ENCODE measurements at places on chromosomes 1 and 21.

DNA sequence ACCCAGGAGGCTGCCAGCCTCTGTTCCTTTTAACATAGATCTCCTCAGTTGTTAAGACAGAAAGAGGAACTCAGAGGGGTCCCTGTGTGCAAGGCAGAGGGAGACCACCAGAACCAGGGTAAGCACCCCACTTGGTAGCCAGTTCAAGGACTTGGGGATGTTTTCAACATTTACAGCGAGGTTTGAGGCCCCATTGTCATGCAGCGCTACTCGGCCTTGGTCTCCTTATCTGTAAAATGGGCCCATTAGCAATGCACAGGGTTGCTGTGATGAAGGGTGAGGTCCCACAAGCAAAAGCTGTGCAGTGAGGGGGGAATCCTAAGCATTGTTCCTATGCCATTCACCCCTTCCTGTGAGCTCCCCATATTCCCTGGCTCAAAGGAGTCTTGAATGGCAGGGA, 4.2 kb downstream of the SIM2 start:
- no peak for DNase-seq

DNA sequence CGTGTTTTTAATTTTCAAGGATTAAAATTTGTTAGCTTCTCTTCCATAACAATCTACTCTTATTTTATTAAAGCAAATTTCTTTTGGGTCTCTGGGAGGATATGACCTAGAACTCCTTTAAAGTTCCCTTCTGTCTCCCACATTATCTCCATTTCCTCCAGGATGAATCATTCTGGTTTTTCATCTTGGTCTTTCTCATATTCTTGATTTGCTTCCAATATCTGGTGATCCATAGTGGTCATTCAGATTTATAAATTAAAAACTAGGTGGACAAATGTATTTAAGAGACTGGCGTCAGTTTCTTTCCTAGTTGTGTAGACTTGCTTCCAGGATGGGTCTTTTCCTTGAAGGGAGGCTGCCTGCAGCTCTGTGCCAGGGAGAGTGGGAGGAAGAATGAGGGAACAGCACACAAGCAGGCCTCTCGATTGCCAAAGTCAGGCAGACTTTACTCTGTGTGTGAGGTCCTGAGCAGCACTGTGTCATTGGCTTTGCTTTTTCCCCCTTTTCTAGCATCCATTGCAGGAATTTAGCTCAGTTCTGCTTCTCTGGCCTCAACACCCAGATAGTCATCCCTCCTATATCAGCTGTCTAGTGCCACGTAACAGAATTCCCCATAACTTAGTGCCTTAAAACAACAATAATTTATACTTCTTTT, 48.1 kb upstream of the FOXO6 start:
- DNase-seq: no peak

DNA sequence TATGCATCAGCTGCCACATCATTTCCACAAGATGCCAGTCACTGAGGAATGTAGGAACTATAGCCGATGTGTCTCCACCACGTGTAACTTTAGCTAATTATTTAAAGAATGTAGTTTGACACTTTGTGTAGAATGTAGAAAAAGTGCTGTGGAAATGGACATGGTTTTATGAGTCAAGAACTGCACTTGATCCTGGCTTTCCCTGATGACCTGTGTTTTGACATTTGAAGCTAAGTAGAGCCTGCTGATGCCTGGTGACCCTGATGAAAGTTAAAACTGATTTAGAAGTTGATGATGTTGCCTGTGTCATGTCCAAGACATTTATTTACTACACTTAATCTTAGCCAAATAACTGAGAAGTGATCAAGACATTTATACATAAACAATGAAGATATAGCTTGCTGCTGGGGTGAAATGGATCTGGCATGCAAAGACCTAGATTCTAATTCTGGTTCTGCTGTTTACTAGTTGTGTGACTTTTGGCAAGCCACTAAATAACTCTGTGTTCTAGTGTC, 4.4 kb upstream of the OSBPL9 start:
- DNase-seq: peak; percentile 47

- no peak for DNase-seq
Observed at GRCh38 chr1:241701483-241702295, 49.6 kb downstream of the WDR64 start.

DNA sequence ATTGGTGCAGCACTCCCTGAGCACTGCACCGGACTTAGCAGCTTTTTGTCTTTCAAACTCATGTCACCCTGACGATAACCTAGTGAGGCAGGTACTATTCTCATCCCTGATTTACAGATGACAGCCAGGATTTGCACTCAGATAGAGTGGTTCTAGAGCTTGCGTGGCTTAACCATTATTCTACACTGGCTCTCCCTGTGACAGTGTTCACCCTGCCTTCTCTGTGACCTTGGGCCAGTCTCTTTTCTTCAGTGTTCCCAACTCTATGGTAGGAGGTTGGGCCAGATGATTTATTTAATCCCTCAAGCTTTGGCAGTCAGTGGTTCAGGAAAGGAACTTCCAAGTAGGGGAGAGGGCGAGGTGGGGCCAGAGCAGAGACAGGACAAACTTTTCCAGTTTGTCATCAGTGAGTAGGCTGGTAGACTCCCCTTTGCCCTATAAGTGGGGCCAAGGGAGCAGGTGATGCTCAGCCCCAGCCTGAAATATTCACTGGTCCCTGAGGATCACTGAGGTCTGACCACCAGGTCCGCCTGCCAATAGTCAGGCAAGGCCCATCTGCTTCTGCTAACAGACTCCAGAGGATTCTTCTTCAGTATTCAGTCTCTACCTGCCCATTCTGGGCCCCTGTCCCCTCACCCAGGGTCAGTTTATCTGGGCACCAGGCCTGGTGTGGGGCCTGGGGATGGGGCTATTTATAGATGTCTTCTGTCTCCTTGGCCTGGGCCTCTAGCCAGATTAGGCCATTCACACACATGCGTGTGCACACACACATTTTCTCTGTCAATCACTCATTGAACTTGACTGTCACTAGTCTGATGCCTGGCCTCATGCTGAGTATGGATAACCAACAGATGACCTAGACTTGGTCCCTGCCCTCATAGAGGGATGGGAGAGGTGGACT, 8.8 kb upstream of the FABP3 start:
- DNase-seq: no peak

- no peak for DNase-seq
Observed at GRCh38 chr1:24803220-24803619, 58.0 kb downstream of the CLIC4 start.

DNA sequence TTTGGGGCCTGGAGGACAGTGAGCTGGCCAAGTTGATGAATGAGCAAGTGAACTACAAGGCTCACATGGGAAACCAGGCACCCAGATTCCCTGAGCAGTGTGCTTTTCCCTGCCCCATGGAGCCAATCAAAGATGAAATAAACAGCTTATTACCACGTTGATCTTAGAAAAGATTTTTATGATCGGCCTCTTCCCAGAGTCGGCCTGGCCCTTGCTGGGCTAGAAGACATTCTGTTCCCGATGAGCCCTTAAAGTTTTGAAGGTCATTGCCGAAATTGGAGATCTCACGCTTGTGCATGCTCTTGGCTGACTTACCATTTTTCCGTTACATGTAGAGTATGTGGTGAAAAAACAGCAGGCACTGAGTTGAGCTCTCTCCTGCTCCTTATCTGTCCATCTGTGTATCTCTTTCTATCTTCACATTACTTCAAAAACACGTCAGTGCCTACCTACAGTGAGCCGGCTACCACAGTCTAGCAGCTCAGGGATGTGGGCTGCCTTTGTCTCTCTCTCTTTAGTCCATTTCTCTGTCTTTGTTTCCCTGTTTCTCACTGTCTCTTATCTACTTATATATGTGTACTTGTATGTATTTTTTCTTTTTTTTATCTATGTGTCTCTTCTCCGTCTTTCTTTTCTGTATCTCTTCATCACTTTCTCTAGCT, 248.8 kb upstream of the USP24 start:
- DNase-seq: no peak

- no peak for DNase-seq
Observed at GRCh38 chr1:18666317-18666920, 35.8 kb downstream of the PAX7 start.

GRCh38 chr1:213273546-213273945, 222.5 kb downstream of the RPS6KC1 start:
- no peak for DNase-seq

DNA sequence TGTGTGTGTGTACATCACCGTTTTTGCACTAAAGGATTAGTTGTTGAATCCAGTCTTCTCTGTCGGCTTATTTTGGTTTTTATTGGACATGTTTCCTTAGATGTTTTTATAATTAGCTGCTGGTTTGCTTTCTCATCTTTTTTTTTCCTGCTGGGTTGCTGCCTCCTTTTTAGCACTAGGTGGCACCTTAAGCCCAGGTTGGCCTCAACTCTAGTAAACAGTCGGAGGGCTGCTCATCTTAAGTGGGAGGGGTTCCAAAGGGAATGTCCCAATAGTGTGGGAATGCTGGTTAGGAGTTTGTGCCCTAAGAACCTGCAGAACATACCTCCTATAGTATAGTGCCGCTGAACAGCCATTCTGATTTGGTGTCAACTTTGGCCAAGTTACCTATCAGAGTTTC, 570.1 kb upstream of the CXADR start:
- DNase-seq: peak; percentile 9

DNA sequence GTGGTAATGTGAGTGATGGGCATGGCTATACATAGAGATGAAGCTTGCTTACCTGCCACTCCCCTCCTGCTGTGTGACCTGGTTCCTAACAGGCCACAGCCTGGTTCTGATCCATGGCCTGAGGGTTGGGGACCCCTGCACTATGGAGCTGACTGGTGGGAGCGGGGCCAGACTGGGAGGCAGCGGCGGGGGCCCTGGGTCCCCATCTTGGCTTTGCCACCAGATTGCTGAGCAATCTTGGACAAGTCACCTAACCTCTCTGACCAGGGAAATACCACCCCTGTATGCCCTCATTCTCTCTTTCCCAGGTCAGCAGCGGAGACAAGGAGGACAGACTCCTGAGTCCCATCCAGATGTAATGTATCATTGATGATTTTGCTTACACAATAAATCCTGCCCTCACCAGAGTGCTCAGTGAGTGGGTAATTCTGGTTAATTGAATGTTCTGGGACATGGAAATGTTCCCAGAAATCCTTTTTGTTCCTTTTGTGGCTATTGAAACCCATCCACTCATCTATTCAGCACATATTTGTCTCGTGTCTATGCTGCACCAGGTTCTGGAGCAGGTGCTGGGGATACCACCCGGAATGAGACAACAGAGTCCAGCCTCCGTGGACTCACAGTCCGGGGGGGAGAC, 4.1 kb upstream of the ARHGEF10L start:
- DNase-seq: no peak

DNA sequence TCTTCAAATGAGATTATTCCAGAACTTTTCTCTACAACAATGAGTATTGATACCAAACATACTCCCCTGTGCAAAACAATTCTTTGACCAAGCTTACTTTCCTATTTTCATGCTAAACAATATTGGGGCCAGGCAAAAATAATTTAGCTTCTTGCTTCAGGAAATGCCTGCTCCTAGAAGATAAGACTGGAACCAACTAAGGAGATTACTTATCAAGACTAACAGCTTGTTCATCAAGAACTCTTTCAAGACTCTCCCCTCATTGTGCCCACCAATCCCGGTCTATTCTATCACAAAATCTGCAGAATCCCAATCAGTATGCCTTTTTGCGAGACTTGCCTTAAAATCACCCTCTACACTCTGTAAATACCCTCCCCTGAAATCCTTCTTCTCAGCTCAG, 536.6 kb downstream of the RWDD3 start:
- no peak for DNase-seq

GRCh38 chr1:110464340-110464739, 13.4 kb downstream of the PROK1 start:
- no peak for DNase-seq

- no peak for DNase-seq
Observed at GRCh38 chr1:179253286-179253972, 24.0 kb upstream of the ABL2 start.

DNA sequence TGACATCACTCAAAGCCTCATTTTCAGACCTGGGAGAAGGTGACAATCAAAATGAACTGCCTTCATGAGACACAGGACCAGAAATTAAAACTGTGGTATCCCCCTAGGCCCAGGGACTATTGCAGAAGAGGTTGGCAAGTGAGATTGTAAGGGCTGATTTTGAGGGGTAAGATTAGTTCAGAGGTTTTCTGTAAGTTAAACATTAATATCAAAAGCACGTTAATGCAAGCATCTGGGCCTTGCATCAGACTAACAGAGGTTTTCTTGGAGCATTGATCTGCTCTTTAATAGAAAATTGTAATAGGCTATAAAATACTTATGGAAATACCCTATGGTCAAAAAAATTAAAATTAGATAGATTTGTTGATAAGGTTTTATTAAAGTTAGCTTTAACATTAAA, 14.6 kb upstream of the GBP4 start:
- DNase-seq: no peak

All from HS-27A (cell line).